Hippocampal formation (tissue), 2 donors: ENCODE measurements at places on chromosomes 13 and 19.
A peak's percentile ranks its signal among the peaks of the same experiment; 100 is the strongest.

GRCh38 chr19:41114132-41114531, at the start of gene CYP2F1:
Gene CYP2F1 (plus strand): TSS chr19:41114432. CDS start chr19:41116189, 1,757 bp downstream.
- no peak for DNase-seq

DNA sequence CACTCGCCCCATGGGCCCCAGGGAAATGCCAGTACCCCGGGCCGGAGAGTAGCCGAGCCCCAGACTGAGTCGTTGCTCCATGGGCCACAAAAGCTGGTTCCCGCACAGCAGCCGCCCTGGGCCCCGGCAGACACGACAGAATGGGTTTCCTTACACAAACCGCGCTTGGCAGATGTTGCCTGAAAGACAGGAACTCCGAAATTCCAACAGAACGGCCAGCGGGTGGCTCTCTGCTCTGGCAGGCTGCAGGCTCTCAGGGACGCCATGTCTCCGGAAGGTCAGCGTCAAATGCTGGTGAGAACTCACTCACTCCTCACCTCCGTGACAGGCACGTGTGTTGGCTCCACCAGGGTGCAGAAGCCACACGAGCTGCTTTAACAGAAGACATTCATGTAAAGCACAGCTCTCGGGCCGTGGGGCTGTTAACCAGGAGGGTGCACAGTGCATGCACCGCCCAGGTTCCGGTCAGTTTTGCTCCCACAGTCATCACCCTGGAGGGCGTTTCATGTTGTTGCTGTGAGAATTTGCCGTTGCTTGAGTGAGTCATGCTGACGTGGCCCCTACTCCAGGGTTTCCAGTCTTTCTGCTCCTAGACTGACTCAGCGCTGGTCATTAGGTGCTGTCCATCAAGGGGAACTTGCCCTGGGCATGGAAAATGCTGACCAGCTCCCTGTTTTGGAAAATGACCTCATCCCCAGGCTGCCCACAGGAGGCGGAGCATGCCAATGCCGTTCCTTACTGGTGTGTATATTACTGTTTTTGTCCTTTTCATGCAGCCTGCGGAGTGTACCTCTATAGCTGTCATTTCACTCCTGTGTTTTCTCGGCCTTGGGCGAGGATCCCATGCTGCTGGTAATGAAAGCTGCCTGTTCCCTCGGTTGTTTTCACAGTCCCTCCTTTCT, 44.8 kb downstream of the ANKRD10 start:
- DNase-seq: peak; percentile 32

- DNase-seq: no peak
Observed at GRCh38 chr19:491146-491741, 5.0 kb upstream of the MADCAM1 start.

DNA sequence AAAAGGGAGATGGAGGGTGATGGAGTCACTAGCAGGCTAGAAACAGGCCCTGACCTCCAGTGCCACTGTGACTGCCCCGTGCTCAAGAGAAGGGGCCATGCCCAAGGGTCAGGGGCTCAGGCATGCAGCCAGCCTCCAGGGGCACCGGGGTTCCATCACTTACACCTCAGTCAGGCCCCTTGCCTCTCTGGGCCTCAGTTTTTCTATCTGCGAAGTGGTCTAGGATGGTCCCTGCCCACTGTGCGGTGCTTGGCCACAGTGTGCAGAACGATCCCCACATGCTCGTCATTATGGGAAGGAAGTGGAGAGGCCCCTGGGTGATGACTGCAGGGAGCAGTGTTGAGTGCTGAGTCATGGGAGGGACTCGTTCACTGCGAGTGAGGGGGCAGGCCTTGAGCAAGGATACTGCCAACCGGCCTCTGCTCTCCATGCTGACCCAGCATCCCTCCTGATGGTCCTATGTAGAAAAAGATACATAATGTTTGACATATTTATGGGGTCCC, 23.1 kb downstream of the TMED1 start:
- no peak for DNase-seq

GRCh38 chr19:57135797-57136196, 9.2 kb downstream of the ZIM3 start:
- DNase-seq: no peak

GRCh38 chr13:39784347-39784746, 128.9 kb downstream of the COG6 start:
- DNase-seq: no peak

DNA sequence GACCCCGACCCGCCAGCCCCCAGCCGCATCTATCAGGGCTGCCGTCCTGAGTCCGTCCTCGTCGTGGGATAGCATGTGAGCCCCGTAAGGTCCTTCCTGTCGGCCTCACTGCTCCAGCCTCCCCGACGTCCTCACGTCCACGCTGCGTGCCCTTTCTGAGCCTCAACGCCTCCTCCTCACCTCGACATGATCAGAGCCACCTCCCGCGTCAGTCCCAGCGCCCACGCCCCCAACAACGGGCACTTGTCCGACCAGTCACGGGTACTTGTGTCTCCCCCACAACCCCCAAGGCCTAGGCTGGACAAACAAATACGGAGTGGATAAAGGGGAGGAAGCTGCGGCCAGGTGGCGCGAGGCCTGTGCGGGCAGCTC, 665 bp downstream of the ZNF497 start:
- DNase-seq: no peak

DNA sequence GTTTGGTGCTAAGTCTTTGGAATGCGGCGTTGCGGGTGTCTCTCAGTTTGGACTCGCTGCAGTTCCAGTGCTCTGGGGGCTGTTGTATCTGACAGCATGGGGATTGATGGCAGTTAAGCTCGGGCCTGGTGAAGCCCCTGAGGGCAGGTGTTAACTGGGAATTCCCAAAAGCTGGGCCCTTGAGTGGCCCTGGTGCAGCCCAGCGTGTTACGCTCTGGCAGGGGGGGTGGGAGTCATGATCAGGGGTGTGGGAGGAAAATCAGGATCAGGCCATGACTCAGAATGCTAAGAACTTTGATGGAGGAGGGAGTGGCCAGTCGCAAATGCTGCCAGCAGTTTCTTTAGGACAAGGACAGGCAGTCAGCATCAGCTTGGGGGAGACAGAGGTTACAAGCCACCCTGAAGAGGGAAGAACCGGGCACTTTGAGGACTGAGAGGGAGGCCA, 19.6 kb downstream of the AP2A1 start:
- DNase-seq: no peak

- DNase-seq: no peak
Observed at GRCh38 chr13:99332456-99332855, 25.3 kb upstream of the GPR183 start.

GRCh38 chr13:75931116-75931515, 295.0 kb downstream of the LMO7 start:
- DNase-seq: no peak

DNA sequence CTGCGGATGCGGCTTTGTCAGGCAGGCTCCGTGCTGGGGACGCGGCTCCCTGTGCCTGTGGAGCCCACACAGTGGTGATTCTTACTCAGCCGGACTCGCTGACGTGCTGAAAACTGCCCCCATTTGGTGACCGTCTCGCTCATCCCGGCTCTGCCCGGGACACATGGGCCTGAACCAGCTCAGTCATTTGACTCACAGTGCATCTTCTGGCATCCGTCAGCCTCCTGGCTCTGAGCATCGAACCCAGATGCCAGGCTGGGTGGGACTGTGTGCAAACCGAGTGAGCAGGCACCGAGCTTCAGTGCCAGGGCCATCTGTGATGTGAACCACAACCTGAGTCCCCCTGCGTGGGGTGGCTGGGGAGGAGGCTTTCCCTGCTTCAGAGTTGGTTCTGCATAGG, 5.5 kb downstream of the GCDH start:
- no peak for DNase-seq

DNA sequence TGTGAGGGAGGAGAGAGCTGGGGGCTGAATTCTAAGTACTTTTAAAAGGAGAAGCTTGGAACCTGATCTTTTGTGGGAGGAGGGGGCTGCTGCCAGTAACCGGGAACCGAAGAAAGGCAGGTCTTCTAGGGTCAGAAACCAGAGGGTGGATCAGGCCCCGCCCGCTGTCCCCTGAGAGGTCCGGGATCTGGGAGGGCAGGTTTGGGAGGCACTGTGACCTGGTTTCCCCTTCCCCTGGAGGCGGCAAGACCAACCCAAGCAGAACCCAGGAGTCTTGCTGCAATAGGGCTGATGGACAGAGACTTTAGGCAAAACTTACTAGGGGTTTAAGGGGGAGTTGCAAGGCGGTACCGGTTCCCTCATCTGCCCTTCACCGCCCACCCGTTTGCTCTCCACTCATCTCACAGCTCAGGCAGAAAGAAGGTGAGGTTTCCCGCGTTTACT, 707 bp upstream of the KLK8 start:
- no peak for DNase-seq

GRCh38 chr13:93755341-93755740, 528.7 kb downstream of the GPC6 start:
- no peak for DNase-seq

DNA sequence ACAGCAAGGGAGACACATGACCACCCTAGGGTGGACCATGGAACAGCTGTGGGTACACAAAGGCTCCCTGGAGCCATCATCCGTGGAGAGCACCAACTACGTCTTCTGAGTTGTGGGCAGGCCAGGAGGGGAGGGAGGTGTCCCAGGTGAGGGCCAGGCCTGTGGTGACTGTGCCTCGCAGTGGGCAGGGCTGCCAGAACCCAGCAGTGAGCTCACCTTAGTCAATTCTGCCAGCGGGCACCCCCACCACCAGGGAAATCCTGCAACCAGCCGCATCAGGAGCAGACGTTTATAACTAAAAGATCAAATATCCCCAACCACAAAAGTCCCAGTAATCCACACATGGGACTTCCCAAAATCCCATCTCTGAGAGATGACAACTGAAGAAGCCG, 19.6 kb downstream of the ELL start:
- no peak for DNase-seq

- DNase-seq: no peak
Observed at GRCh38 chr13:47216176-47216822, 319.4 kb upstream of the HTR2A start.

DNA sequence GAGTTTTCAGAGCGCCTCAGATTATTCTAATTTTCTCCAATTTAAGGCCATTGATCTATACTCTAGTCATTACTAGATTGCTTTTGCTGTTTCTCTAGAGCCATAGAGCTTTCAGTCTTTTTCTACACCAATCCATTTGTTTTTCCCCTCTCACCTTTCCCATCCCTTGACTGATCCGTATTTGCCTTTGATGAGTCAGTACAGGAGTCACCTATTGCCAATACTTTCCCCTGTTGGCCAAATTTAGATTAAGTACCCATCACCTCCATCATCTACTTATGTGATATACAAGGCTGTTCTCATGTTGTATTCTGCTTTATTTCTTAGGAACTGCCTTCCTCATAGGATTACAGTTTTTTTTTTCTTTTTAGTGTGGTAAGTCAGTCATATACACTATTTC, 463.2 kb downstream of the KLF12 start:
- DNase-seq: no peak

DNA sequence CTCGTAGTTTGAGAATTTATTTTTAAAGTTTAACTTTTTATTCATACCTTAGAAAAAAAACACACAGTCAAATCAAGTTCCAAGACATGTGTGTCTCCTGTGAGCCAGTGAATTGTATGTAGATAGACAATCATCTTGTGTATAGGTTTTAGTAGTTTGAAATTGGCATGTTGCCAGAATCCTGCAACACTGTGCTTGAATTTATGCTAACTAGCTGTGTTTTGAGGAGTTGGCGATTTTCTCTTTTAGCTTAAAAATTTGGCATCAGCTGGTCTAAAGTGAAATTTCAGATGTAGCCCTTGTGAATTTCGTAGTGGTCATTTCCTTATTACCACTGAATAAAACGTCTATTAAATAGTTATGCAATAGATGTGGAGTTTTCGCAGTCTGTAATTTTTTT, 213.2 kb downstream of the ATP8A2 start:
- DNase-seq: no peak

- DNase-seq: no peak
Observed at GRCh38 chr13:33544308-33544707, 258.8 kb upstream of the STARD13 start.

- DNase-seq: no peak
Observed at GRCh38 chr13:113420833-113421600, 32.3 kb downstream of the ADPRHL1 start.

GRCh38 chr19:13778847-13779246, 4.6 kb downstream of the C19orf53 start:
- DNase-seq: no peak

- no peak for DNase-seq
Observed at GRCh38 chr19:14475251-14476073, at the start of gene PTGER1. Gene PTGER1 (minus strand): TSS chr19:14475354. CDS start chr19:14474320, 1,034 bp downstream.

DNA sequence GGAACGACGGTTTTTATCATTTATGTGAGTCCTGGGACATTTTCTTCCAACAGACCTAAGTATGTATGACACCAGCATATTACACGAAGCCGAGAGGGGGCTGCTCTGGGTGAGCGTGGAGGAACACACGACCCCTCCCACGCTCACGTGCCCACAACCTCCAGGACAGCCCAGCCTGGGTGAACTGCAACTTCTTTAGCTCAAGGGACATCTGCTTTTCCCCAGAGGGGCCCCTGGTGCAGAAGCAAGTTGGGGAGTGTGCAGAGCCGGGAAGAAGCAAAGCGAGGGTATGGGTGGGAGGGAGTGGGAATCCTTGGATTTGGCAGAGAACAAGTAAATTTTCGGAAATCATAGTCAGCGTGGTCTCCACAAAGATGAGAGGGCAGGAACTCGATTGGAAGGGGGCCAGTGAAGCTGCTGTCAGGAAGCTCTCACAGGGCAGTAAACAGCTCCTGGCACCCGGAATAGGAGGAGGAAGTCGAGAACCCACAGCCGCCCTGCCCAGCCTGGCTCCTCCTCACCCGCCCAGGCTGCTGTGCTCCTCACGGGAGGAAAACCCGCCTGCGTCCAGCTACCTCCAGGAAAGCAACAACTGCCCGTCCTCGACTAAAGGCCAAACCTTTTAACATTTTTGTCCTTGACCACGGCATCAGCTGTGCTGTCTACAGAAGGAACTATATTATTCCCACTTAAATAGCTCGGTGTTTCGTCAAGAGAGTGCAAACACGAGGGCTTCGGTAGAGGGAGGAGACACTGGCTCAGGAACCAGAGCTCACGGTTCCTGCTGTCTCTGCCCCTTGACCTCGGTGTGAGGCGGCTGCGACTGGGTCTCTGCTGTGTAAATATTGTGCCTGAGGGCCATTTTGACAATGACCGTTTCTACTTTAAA, 17.2 kb upstream of the CFAP97D2 start:
- peak; percentile 31 for DNase-seq

- DNase-seq: no peak
Observed at GRCh38 chr19:5261156-5261890, 79.3 kb downstream of the PTPRS start.

GRCh38 chr19:55520691-55521292, 16.1 kb downstream of the SBK2 start:
- DNase-seq: no peak

GRCh38 chr19:2332341-2333026, 4.0 kb downstream of the SPPL2B start:
- DNase-seq: no peak
